Activated CD8-positive, alpha-beta memory T cell treated with anti-CD3 and anti-CD28 coated beads for 1 hour (primary cell): ENCODE measurements at places on chromosomes 6 and 20.

- no peak for DNase-seq
Measured at GRCh38 chr20:49832632-49833327, 20.2 kb downstream of the SLC9A8 start.

DNA sequence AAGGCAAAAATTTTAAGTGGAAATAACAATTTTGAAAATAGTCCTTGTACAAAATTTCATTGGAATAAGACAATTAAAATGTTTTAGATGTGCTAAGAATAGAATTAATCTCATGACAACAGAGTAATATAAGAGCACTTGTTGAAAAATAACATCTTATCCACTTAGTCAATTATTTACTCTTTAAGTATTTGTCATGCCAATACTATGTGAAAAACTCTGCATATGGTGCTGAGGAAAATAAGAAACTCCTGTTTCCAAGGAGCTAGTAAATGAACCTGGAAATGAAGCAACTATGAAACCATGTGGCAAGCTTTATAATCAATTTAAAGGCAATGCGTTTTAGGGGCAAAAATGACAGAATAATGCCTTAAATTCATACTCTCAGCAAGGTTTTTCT lies 42.7 kb upstream of the HCRTR2 start:
- DNase-seq: no peak

DNA sequence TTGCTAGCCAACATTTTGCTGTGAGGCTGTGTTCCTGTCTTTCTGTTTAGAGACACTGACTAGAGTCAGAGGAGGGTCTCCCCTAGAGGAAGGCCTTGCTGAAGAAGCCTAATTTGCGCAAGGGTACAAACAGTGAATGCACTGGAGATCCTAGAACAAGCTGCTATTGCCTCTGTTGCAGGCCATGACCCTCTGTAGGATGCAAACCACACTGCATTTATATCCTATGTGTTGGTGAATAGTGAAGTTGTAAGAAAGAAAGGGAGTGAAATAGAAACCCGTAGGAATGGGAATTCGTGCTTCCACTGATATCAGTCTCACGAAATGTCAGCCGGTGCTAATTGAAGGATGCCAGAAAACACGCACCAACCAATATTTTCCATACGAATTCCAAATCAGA lies 88.2 kb downstream of the GJA1 start:
- no peak for DNase-seq

GRCh38 chr20:2816583-2817340 lies 598 bp downstream of the TMEM239 start:
- no peak for DNase-seq

DNA sequence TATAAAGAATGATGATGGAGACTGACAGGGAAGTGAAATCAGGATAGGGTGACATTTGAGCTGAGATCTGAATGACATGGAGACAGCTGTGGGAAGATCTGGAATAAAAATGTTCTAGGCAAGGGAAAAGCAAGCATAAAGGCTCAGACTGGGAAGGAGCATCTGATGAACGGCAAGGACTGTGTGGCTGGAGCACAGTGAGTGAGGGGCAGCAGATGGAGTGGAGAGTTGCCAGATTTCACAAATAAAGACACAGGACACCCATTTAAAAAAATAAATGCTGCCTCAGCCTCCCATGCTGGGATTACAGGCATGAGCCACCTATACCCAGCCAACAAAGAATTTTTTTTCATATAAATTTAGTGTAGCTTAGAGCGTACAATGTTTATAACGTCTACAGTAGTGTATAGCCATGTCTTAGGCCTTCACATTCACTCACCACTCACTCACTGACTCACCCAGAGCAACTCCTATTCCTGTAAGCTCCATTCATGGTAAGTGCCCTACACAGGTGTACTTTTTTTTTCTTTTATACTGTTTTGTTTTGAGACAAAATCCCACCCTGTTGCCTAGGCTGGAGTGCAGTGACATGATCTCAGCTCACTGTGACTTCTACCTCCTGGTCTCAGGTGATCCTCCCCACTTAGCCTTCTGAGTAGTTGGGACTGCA lies 2.4 kb upstream of the ZBTB24 start:
- no peak for DNase-seq

- no peak for DNase-seq
Measured at GRCh38 chr20:50306478-50307423, 116.1 kb downstream of the CEBPB start.

DNA sequence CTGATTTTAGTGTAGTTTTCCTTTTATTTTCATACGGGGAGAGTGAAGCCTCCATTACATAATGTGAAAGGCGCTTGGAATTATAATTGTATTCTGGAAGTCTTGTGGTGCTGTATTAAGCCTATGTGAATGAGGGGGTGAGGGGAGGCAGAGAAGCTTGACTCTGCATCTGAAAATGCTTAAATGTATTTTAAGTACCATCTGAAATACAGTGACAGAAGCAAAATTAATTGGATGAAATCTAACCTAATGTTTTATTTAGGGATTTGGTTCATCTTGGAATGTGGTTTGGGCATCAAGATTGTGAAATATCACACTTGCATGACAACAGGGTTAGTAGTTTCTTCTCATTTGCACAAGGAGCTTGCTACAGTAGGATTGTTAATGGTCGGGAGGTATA lies 41.2 kb downstream of the TMEM200A start:
- no peak for DNase-seq

GRCh38 chr6:71544906-71545305 lies 256.3 kb downstream of the OGFRL1 start:
- DNase-seq: no peak
